ENCODE measurements at places on chromosomes 4 and X. TPM values are rescaled to one million over a fixed set of nuclear protein-coding genes. Genes with fewer than 3 reads are reported as not detected.

Gene GC
- total RNA-seq: not detected

Gene DSPP
- total RNA-seq: not detected

DNA sequence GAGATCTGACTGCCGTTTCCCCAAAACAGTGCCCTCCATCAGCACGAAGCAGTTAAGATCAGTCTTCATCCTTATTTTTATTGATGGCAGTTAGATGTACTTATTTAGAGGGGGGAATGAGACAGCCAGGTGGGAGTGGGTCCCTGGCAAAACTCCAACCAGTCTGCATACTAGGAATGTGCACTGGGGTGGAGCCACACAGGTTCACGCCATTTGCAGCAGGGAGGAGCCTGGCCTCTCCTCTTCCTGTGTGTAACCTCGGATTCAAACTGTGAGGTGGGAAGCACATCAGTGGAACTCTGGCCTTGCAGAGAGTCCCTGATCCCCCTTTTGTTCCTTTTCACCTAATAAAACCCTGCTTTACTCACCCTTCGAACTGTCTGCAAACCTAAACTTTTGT, 987.7 kb upstream of the GRIA3 start:
- H3K4me1 ChIP-seq: no peaks in the 10 kb centered on the region
- H3K27ac ChIP-seq: no peak overlapping the region
- H3K27me3 ChIP-seq: no peaks in the 10 kb centered on the region
- no peak for DNase-seq
- no peak overlapping the region for H3K4me3 ChIP-seq
- H3K36me3 ChIP-seq: no peaks in the 10 kb centered on the region

- H3K27ac ChIP-seq: peak overlapping the region; percentile 80
- no peaks in the 10 kb centered on the region for H3K36me3 ChIP-seq
- H3K27me3 ChIP-seq: no peaks in the 10 kb centered on the region
- peak overlapping the region; percentile 41 for H3K4me3 ChIP-seq
- no peak for DNase-seq
These were observed 74.0 kb upstream of the BCOR start for GRCh38 chrX:40171513-40172400.

- no peak overlapping the region for H3K27ac ChIP-seq
- no peaks in the 10 kb centered on the region for H3K36me3 ChIP-seq
- H3K27me3 ChIP-seq: no peaks in the 10 kb centered on the region
- DNase-seq: no peak
These were observed 777.7 kb upstream of the ADGRL3 start for GRCh38 chr4:60422439-60422838.

- no peaks in the 10 kb centered on the region for H3K36me3 ChIP-seq
- H3K4me1 ChIP-seq: no peaks in the 10 kb centered on the region
- DNase-seq: no peak
- H3K27me3 ChIP-seq: no peaks in the 10 kb centered on the region
These were observed 156.3 kb upstream of the VEGFC start for GRCh38 chr4:176949029-176949428.

- no peaks in the 10 kb centered on the region for H3K36me3 ChIP-seq
- no peak overlapping the region for H3K27ac ChIP-seq
- H3K4me3 ChIP-seq: no peak overlapping the region
- no peak for DNase-seq
- H3K4me1 ChIP-seq: no peaks in the 10 kb centered on the region
- no peaks in the 10 kb centered on the region for H3K27me3 ChIP-seq
These were observed 96.7 kb downstream of the ITM2A start for GRCh38 chrX:79270401-79270800.

Gene GPR143
- total RNA-seq: not detected

Gene FOXR2
- total RNA-seq: not detected

Gene TEX13C
- not detected for total RNA-seq

DNA sequence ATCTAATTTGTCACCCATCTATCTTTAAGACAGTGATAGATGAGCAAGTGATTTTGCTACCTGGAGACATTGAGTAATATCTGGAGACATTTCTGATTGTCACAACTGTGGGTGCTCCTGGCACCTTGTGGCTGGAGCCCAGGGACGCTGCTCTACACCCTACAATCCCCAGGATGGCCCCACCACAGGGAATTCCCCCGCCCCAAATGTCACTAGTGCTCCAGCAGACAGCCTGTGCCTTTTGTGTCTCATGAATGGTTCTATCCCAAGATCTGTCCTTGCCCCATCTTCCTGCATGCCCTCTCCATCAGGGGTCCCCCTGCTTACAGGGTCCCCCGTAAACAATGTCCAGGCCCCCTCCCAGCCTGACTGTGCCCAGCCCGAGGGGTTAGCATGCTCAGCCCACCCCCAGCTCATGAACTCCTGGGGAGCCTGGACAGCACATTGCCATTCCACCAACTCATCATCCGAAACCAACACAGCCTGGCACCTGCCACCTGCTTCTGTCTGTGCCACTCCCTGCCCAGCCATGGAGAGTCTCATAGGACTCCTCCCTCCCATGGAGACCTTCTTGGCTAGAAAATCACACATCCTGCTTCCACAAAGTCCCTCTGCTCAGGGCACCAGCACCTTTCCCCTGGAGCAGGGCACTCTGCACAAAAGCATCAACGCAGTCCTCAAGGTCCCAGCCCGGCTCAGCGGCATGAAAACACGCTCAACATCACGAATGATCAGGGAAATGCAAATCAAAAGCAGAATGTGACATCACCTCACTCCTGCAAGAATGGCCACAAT, 5.7 kb downstream of the P2RY8 start:
- H3K27me3 ChIP-seq: no peaks in the 10 kb centered on the region
- H3K27ac ChIP-seq: no peak overlapping the region
- no peak overlapping the region for H3K4me3 ChIP-seq

- H3K27ac ChIP-seq: no peak overlapping the region
- H3K4me1 ChIP-seq: no peaks in the 10 kb centered on the region
- no peaks in the 10 kb centered on the region for H3K36me3 ChIP-seq
These were observed 9.6 kb upstream of the TMA16 start for GRCh38 chr4:163484906-163485305.

DNA sequence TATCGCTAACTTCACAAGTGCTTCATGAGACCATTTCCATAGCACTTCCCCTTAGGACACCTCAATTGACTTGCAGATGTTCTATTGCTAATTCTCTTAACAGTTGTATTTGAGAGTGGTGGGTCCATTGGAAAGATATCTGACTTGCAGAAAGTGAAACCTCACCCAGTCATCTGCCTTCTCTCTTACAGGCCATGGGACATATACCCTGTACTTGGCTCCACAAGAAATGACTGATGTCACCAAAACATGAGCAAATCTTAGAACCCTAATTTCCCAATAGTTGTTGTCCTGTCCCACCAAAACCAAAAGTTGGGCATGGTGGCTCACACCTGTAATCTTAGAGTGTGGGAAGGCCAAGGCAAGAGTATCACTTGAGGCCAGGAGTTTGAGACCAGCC, 101.9 kb upstream of the MAML3 start:
- peaks cover 24% of the 10 kb centered on the region for H3K4me1 ChIP-seq
- H3K36me3 ChIP-seq: no peaks in the 10 kb centered on the region
- H3K27ac ChIP-seq: peak overlapping the region; percentile 96

- H3K36me3 ChIP-seq: no peaks in the 10 kb centered on the region
- H3K27ac ChIP-seq: no peak overlapping the region
- no peak for DNase-seq
These were observed 27.1 kb downstream of the FHIP1A start for GRCh38 chr4:151436093-151436518.

DNA sequence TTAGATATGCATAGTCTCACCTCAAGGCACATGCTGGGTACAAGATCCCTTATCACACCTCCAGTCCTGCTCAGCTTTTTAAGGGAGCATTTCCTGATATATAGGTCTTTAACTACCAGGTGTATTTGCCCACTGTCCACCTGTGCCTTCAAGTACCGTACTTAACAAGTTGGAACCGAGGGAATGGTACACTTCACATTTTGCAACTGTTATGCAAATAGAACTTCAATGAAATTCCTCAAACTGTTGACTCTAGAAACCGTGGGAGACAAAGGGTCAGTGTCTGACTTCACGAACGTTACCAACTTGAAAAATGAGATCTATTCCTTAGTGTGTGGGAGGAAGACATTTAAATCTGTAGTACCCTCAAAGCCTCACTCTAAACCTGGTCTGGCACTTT, 5.2 kb downstream of the TRIM2 start:
- no peak overlapping the region for H3K27ac ChIP-seq
- no peaks in the 10 kb centered on the region for H3K27me3 ChIP-seq
- DNase-seq: no peak
- no peak overlapping the region for H3K4me3 ChIP-seq
- H3K36me3 ChIP-seq: no peaks in the 10 kb centered on the region

DNA sequence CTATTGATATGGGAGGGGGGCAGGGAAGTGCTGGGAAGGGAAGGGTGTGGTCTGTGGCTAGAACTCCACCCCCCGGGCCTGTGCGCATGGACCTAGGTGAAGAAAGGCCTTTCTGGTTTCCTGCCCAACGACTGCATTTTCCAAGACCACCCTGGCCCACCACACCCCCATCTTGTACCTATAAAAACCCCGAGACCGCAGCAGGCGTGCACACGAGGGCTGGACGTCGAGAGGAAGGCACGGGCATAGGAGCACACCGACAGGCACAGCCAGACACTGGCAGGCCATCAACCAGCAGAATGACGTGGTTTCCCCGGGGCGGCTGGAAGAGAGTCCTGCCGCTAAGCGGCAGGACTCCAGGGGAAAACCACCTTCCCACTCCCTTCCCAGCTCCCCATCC, 981.1 kb downstream of the PCDH7 start:
- DNase-seq: no peak
- H3K36me3 ChIP-seq: no peaks in the 10 kb centered on the region
- no peaks in the 10 kb centered on the region for H3K4me1 ChIP-seq
- H3K27me3 ChIP-seq: no peaks in the 10 kb centered on the region
- H3K4me3 ChIP-seq: no peak overlapping the region

DNA sequence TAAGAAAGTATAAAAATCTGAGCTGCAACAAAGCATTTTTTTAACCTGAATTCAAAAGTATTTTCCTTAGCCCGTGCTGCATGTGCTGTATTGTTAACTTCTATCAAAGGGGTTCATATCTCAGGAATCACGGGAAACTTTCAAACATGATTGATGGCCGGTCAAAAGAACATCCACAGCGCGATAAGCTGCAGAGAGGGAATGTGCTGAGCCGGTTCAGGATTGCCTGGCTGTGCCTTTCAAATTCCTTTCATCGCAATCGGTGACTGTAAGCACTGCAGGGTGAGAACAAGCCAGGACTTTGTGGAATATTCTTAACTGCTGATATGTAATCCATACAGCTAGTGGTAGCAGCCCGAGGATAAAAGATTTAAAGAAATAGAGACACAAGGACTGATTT, 210.9 kb upstream of the NOCT start:
- H3K4me1 ChIP-seq: no peaks in the 10 kb centered on the region
- no peak overlapping the region for H3K4me3 ChIP-seq
- no peak for DNase-seq
- H3K27ac ChIP-seq: no peak overlapping the region

DNA sequence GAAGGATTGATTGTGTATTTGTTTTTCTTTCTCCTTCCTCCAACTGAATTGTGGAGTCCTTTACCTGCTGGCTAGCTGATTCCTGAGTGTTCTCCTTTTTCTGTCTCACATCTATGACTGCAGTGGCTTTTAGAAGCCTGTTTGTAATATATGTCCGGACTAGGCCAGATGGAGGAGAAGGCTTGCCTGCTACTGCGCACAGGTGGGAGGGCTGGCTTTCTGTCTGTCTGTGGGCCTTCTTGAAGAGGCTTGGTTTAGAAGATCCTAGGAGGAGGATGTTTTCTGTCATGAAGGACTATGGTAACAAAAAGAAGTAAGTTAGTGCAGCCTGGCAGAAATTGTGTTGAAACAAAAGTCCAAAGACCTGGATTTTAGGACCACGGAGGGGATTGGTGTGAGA, 8.5 kb downstream of the PPP1R3F start:
- H3K4me3 ChIP-seq: no peak overlapping the region
- no peaks in the 10 kb centered on the region for H3K27me3 ChIP-seq
- H3K4me1 ChIP-seq: peaks cover 11% of the 10 kb centered on the region
- no peak for DNase-seq

Gene STARD8
- total RNA-seq: 14.0 TPM

- H3K4me1 ChIP-seq: no peaks in the 10 kb centered on the region
- H3K27ac ChIP-seq: no peak within 1 kb of the TSS
- no peak for DNase-seq
- H3K36me3 ChIP-seq: no peaks in the 10 kb centered on the region
These were observed at the start of gene PAGE2B for GRCh38 chrX:55074851-55075467. PAGE2B (plus strand) TSS chrX:55075030; CDS start chrX:55076042, 1,012 bp downstream.

GRCh38 chrX:40573763-40574162, 7.0 kb upstream of the ATP6AP2 start:
- no peak overlapping the region for H3K27ac ChIP-seq
- no peaks in the 10 kb centered on the region for H3K4me1 ChIP-seq
- H3K27me3 ChIP-seq: no peaks in the 10 kb centered on the region
- no peaks in the 10 kb centered on the region for H3K36me3 ChIP-seq

DNA sequence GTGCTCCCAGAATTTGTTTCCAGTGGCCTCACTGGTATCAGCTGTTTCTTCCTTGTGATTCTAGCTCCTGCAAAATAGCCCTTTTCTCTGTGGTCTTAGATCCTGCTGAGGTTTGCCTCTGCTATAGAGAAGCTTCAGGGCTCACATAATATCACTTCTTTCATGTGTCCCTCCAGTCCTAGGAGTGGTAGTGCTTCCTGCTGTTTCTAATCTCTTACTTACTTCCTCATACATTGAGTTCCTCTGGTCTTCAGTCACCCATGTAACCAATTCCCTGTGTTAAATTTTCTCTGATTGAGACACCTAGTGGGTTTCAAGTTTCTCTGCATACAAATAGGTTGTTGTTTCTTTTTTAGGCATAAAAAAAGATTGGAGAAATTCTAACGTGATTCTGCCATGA, 1567.9 kb downstream of the ARAP2 start:
- H3K4me3 ChIP-seq: no peak overlapping the region
- DNase-seq: no peak
- no peak overlapping the region for H3K27ac ChIP-seq
- no peaks in the 10 kb centered on the region for H3K27me3 ChIP-seq
- no peaks in the 10 kb centered on the region for H3K36me3 ChIP-seq
- H3K4me1 ChIP-seq: no peaks in the 10 kb centered on the region

Gene GSX2
- total RNA-seq: not detected

- no peaks in the 10 kb centered on the region for H3K36me3 ChIP-seq
- H3K4me3 ChIP-seq: no peak overlapping the region
- no peaks in the 10 kb centered on the region for H3K27me3 ChIP-seq
- H3K4me1 ChIP-seq: no peaks in the 10 kb centered on the region
These were observed 95.0 kb downstream of the TMEM164 start for GRCh38 chrX:110097920-110098319.

DNA sequence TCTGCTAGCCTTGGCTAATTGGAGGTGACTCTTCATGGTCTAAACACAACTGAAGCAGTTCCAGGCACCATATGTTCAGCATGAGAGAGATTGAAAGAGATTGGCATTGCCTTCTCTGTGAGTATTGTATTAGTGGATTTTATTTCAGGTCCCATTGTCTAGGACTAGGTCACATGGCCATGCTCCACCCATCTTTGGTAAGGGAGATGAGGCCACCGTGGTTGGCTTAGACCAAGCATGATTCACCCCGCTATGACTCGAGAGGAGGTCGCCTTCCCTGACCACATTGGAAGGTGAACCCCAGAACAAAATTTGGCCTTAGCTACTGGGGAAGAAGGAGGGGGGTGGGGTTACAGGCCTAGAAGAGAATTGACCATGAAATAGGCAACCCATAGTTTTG, 109.9 kb upstream of the BCOR start:
- H3K27me3 ChIP-seq: no peaks in the 10 kb centered on the region
- H3K4me1 ChIP-seq: no peaks in the 10 kb centered on the region
- DNase-seq: no peak
- H3K27ac ChIP-seq: no peak overlapping the region
- H3K36me3 ChIP-seq: no peaks in the 10 kb centered on the region
- H3K4me3 ChIP-seq: no peak overlapping the region

GRCh38 chr4:148263802-148264201, 178.4 kb downstream of the NR3C2 start:
- no peaks in the 10 kb centered on the region for H3K27me3 ChIP-seq
- no peak overlapping the region for H3K4me3 ChIP-seq
- H3K4me1 ChIP-seq: peaks cover 16% of the 10 kb centered on the region
- H3K27ac ChIP-seq: no peak overlapping the region
- DNase-seq: no peak

Measured in vagina (tissue), 2 donors.